ENCODE measurements at places on chromosomes 6 and 20.

DNA sequence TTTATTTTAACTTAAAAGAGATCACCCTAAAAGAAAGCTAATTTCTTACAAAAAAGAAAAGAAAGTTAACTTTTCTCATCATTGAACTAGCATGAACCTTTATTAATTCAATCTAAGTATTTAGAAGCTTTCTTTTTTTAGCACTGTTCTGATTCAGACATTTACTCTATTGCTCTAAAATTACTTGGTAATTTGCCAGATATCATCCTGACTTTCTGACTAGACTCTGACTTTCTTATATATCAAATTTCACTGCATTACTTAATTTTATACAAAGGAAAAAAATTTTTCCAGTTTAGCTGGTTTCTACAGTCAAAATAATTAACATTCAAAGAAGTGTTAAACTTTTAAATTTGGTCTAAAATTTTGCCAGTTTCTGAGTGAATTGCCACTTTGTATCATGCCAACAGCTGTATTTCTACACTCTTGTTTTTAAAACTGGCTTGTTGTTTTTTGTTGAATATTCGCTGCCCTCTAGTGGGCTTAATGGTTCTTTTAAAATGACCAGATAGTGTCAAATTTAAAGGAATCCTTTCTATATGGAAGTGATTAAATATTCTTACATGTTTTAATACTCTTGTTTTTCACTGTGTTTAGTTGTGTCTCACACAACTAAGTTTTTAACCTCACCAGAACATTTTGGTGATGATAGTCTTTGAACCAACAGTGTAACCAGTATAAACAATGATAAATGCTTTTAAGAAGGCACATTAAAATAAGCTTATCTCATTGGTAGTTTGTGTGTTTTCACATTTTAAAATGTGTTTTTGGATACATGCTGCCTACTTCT lies 102.0 kb downstream of the POPDC3 start:
- DNase-seq = peak; percentile 26

DNA sequence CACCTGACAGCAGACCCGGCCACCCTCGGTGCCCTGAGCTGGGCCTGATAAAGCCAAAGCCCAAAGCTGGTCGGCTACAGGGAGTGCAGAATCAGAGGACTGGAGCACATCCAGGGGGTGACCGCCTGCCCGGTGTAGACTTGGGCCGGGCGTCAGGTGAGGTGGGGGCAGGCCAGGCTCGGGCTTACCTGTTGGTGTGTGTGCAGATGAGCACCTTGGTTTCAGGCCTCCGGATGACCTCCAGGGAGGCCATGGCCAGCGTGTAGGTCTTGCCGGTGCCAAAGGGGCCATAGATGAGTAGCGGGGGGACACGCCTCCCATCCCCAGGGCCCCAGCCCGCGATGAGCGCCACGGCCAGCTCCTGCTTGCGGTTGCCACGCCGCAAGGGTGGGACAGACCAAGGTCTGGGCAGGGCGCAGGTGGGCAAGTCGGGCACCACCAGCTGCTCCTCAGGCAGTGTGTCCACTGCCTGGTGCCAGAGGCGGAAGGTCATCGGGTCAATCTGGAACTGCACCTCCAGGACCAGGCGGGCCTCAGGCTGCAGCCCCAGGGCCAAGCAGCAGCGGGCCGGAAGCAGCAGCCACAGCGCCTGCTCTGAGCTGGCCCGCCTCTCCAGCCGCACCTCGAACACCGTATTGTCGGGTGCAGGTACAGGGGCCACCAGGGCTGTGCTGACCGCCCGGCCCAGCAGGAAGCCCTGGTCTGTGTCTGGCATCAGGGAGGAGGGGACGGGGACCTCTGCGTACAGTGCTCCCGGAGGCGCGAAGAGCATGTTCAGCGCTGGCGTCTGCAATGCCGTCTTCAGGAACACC lies 5.7 kb downstream of the HELZ2 start:
- DNase-seq = no peak

GRCh38 chr6:17098538-17098937 lies 3.3 kb upstream of the STMND1 start:
- DNase-seq = no peak

- no peak for DNase-seq
Measured at GRCh38 chr6:113960795-113961194, 10.2 kb downstream of the HDAC2 start.

DNA sequence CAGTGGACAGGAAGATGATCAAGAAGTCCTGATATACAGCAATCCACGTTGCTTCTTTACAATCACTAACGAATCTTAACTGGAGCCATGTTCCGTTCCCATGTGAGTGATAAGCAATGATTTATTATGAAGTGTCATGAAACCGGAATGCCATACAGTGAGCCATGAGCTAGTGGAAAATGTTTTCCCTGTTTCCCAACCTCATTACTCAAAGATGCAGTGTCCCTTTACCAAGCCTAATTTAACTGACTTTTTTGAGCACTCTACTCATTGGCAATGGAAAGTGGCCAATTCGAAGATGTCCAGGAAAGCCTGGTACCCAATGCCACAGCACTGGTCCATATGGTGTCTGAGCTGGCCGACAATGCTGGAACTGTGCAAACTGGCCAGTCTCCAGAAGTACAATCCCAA lies 148.3 kb downstream of the ZNF217 start:
- DNase-seq = no peak

DNA sequence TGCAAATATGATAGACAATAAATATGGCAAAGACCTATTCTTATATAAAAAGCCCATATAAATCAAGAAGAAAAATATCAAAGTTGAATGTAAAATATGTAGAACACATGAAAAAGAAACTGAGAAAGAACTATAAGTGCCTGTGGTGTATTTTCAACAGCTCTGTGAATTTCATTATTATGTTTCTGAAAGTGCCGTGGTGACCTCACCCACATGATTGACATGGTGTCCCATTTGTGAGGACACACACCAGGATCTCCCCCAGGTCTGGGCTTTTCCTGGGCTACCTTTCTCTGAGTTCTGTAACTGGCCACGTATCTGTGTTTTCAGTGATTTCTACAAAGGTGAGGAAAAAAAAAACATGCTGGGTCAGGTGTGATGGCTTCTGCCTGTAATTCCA lies 86.7 kb downstream of the BMP6 start:
- no peak for DNase-seq

GRCh38 chr6:12608016-12608860 lies 108.3 kb upstream of the PHACTR1 start:
- peak; percentile 50 for DNase-seq

DNA sequence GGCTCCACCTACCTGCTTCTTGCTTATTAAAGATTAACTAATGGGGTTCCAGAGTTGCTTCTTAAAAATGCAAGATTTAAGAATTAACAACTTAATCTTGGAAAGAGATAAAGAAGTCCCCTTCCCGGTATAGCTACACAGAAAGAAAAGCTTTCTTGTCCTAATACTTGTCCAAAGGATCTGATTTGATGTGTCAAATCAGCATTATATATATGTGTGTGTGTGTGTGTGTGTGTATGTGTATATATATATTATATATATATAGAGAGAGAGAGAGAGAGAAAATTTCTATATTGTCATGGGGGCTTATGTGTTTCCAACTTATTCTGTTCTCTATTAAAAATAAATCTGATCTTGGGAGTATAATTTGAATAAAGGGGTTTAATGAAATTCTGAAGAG lies 4.6 kb upstream of the HMGN4 start:
- peak; percentile 56 for DNase-seq

DNA sequence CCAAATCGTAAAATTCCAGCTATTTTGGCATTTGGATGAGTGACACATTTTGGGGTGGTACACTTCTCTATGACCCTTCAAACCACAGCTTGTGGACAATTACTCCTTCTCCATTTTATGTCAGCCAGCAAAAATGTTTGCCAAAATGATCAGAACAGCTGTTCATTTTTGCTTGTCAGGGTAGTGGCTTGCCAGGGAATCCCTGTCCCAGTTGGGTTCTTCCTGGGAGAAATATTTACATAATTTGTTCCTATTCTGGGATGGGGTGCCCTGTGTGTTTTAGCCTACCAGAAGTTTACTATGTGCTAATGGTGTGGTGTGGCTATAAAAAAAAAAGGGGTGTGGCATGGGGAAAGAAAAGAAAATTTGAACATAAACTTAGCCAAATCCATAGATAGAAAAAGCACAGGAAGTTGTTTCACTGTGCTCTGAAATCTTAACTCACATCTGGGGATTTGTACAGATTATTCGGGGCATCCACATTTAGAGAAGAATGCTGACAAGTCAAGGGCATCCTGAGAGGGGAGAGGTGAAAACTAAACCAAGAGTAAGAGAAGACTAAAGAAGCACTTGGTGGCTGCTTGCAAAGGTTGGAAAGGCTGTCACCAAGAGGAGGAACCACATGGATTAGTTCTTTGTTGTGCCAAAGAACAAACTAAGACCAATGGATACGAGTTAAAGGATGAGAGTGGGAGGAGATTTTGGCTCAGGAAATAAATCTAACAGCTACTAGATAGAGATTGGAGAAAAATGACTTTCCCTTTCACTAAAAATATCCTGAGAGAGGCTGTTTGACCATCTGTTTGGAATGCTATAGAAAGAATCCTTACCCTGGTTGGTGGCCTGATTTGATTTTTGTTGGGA lies 55.2 kb upstream of the RBM24 start:
- DNase-seq = no peak

DNA sequence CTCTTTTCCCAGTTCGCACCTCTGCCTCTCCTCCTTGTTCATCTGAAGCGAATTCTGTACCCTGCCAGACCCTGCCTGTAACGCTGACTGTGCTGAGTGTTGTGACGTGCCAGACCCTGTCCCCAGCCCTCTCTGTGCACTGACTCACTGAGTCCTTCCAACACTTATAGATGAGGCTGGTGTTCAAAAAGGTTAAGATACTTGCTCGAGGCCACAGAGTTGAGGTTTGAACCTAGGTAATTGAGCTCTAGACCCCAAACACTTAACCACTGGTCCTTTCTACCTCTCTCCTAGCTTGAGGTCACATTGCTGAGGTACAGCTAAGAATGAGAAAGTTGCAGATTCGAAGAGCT lies 45.7 kb upstream of the NEDD9 start:
- no peak for DNase-seq

All from kidney glomerular epithelial cell (primary cell).